ENCODE measurements at places on chromosomes 5 and 9.

DNA sequence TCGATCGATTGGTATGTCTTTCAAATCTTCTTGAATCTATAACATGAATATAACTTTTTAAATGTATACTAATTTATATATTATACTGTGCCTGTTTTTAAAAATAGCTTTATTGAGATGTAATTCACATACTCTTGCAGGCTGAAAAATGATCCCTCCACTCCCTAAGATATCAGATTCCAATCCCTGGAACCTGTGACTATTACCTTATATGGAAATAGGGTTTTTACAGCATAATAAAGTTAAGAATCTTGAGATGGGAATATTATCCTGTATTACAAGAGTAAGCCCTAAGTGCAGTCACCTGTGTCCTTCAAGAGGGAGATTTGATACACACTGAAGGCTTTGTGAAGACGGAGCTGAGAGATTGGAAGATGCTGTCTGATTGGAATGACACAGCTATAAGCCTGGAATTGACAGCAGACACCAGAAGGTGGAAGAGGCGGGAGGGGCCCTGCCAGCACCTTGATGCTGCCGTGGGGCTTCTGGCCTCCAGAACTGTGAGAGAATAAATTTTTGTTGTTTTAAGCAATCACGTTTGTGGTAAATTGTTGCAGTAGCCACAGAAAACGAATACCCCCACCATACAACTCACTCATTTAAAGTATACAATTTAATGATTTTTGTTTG lies 161.3 kb downstream of the RMI1 start:
- DNase-seq: no peak

- DNase-seq: peak; percentile 88
Observed at GRCh38 chr9:95516734-95517558, at the start of gene PTCH1. PTCH1 (minus strand) TSS chr9:95516971.

DNA sequence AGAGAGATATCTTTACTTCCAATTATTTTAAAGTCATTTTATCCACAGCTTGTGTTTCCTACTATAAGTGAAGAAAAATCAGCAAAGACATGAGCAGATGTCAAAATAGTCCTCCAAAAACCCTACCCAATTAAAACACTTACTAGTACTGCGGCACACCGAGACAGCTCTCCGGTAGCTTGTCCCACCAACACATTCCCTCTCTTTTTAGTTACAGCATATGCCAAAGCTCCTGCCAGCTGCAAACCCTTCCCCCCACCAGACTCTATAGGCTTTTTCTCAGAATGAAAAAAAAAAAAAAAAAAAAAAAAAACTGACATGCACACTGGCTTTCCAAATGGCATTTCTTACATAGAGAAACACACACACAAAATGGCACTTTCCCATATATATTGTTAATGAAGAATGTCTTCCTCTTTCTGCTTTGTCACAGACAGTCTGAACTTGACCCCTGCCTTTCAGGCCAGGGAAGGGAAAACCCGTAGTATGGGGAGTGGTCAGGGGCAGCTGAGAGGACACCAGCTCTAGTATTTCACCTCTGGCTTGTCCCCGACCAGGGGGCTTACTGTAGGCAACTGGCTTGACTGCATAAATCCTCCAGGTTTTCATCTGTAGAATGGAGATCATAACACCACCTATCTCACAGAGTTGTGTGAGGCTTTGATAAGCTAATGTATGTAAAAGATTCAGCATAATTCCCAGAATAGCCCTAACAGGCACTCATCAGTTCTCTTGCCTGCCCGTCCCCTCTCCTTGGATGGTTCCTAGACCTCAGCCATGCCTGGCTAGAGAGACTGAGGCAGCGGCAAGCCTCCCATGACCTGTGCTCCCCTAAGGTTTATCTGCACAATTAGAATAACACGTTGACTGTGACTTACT lies 233.6 kb downstream of the CRB2 start:
- DNase-seq: no peak

DNA sequence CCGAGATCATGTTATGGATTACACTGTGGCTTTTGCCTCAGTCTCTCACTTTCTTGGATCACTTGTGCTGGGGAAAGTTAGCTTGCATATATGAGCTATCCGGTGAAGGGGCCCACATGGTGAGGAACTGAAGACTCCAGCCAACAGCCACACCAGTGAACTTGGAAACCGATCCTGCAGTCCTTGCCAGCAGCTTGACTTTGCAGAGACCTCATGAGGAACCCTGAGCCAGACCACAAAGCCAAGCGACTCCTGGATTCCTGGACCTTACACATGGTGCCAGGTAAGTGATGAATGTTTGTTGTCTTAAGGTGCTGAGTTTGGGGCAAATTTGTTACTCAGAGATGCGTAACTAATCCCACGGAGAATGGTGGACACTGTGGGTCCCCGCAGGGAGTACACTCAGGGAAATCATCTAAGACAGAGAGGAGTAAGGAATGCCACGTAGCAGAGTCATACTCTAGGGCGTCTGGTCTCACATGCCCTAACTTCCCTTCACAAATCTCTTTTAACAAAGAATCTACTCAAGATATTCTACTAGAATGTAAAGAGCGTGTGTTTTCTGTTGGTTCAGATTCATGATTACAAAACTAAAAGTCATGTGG lies 76.5 kb upstream of the PJA2 start:
- no peak for DNase-seq

GRCh38 chr9:114093761-114094505 lies 5.2 kb downstream of the KIF12 start:
- no peak for DNase-seq

GRCh38 chr5:74556006-74556405 lies 84.5 kb downstream of the ENC1 start:
- DNase-seq: no peak

Data from upper lobe of left lung (tissue), 6 donors.